ENCODE measurements at places on chromosomes 3 and 15.
A peak's percentile ranks its signal among the peaks of the same experiment; 100 is the strongest.

GRCh38 chr3:45599984-45600650 is 5.6 kb downstream of the LIMD1 start:
- no peak for DNase-seq

- no peak for DNase-seq
These were observed 156.6 kb upstream of the NUDT16 start for GRCh38 chr3:131224886-131225550.

GRCh38 chr15:99735868-99736267 is 2.6 kb upstream of the LYSMD4 start:
- no peak for DNase-seq

- peak; percentile 94 for DNase-seq
These were observed at the start of gene SNX1 for GRCh38 chr15:64095795-64096667. TSS of gene SNX1 (plus strand) at chr15:64095982. CDS start at chr15:64096014, 32 bp downstream.

- DNase-seq = no peak
These were observed 322.6 kb upstream of the TLE3 start for GRCh38 chr15:70420086-70420947.

DNA sequence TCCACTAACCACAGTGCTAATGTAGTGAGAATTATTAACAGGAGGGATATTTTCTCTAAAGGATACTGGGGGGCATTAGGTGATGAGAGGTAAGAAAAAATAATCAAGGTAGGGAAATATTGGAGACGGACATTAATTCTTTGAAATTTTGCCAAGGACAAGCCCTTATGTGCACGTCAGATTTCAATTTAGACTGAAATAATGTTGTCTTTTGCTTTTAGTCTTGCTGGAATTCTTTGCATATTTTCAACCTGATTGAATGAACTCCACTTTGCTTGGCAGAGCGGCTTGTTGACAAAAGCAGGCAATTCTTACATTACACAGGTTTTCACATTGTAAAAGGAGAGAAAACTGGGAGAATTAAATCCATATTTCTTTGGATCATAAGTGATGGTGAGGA is 25.0 kb upstream of the C3orf52 start:
- no peak for DNase-seq

- DNase-seq = no peak
These were observed 12.9 kb downstream of the MON1A start for GRCh38 chr3:49916686-49917085.

- no peak for DNase-seq
These were observed 541.3 kb upstream of the KCNMB2 start for GRCh38 chr3:177994976-177995375.

DNA sequence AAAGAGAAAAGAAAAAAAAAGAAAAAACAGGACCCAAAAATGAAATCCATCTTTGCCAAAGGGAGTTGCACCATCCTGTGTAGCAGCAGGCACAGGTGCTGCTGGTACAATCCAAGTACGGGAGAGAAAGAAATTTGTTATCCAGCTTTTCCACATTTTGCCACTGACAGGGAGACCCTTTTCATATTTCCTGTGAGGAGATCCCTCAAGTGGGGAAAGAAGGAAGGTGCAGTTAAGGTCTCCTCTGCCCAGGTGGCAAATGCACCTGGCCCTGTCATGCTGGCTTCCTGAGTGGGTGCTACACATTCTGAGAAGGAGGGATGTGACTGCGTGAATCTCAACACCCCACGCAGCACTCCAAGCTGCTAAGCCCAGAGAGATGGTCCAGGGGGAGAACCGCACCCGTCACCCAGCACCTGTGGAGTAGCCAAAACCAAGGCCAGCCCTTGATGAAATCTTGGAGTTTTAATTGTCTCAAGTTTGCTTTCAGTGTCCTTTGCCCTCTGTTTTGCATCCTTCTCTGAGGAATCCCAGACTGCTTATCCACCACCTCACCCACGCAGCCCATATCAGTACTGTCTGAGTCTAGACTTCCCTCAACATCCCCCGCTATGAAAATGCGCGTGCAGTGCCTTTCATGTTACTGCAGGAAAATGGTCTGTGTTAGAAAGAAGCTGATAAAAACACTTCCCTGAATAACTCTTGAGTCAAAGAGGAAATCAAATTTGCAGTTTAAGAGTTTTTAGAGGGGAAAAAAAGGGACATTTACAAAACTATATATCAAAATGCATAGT is 141.9 kb upstream of the THBS1 start:
- no peak for DNase-seq

- no peak for DNase-seq
These were observed 33.3 kb downstream of the BTLA start for GRCh38 chr3:112466020-112466419.

DNA sequence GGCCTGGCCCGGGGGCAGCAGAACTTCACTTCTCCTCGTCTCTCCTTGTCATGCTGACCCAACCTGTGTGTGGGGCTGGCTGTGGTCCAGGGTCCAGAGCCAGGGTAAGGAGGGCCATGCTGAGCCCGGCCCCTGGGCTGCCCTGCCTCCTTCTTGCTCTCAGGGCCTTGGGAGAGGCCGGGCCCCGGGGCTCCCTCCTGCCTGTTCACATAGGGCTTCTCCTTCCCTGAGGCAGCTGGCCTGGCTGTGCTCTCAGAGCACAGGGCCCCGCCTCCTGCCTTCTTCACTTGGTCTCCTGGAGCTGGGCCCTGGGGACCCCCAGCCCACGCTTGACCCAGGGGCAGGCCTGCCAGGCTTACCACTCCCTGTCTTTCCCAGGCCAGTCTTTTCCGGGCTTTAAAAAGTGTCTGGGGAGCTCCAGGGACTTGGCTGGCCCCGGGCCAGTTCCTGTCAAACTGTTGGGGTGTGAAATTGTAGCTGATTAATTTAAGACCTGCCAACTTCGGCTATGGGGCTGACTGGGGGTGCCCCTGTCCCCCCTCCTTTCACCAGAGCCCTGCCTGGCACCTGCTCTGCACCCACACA is 11.8 kb downstream of the PLXNA1 start:
- no peak for DNase-seq

DNA sequence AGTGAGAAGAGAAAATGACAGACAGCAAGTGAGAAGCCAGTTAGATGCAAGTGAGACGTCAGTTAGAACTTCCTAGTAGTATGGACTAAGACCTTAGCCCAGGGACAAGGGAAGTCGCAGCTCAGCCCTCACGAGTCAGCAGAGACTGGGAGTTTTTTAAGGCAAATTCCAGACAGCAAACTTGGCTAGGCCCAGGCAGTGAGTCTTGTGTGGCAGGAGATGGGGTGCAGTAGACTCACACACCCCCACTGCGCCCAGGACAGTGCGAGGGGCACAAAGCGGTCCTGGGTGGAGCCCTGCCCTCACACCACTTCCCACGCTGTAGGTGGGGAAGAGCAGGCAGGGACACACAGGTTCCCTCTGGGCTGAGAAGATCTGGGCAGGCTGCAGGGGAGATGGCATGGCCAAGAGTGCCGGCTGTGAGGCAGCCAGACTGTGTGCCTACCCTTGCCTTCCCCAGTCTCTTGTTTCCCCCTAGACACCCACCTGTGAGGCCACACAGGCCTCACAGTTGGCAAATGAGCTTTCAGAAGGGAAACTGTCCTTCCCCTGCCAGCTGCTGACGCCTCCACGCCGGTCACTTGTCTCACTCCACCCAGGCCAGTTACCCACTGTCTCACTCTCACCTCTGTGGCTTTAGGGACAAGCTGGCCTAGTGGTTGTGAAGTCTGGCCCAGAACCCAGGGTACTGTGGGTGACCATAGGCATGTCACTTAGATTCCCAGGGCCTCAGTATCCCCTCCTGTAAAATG is 13.7 kb upstream of the PRKCD start:
- DNase-seq = no peak

DNA sequence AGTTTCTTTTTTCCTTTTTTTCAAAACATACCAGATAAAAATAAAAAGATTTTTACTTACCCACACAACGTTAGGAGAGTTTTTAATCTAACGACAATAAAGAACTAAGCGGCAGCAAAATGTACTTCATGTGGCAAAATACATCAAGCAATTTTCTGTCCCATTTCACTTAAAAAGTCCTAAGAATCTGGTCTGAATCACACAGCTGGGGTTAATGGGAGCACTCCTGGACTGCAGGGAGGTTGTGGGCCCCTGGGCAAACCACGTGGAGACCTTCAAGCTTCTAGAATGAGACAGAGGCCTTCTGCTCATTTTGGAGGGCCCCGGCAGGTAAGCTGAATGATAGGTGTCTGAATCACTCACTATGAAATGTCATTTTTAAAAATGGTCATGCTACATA is 193.8 kb downstream of the RORA start:
- no peak for DNase-seq

DNA sequence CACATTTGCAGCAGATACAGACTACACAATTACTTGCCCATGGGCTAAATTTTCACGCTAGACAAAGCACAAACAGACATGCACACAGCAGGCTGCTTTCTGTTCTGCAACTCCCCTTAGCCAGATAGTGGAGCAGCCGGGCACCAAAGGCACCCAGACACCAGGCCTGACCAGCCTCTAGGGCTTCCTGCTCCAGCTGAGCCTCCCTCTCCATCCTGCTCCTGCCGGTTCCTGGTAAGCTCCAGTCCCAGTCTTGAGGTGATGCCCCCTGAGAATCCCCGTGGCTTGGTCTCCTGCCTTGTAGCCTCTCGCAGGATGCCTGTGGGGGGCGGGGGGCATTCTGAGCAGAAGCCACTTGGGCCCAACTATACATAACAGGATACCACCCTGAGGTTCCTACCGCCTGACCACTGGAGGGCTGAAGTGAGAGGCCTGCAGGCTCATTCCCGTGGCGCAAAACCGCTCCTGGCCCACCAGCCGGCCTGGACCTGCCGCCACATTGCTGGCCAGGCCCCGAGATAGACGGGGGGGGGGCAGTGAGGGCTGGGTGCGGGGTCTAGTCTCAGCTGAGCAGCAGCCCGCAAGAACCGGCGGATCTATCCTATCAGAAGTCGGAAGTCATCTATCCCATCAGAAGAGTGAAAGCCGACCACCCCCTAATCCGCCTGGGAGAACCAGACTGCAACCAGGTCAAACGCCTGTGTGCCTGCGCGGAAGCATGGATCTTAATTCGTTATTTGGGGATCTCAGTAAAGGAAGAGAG is 3.9 kb downstream of the FOXL2 start:
- DNase-seq = no peak

DNA sequence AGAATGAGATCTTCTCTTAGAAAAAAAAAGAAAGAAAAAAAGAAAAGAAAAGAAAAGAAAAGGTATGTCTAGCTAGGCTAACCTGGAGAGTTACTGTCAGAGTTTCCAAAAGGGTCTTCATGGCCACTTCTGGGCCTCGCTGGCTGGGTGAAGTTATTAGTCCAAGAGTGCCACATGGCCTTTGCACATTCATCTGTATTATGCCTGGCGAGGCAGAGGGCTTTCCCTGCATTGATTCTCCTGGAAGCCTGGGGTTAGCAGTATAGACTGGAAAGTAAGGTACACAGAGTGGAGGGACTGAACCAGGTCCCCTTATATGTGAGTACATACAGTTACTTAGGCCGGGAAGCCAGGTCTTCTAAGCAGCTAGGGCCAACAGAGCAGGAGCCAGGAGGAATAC is 54.8 kb upstream of the CGNL1 start:
- no peak for DNase-seq

DNA sequence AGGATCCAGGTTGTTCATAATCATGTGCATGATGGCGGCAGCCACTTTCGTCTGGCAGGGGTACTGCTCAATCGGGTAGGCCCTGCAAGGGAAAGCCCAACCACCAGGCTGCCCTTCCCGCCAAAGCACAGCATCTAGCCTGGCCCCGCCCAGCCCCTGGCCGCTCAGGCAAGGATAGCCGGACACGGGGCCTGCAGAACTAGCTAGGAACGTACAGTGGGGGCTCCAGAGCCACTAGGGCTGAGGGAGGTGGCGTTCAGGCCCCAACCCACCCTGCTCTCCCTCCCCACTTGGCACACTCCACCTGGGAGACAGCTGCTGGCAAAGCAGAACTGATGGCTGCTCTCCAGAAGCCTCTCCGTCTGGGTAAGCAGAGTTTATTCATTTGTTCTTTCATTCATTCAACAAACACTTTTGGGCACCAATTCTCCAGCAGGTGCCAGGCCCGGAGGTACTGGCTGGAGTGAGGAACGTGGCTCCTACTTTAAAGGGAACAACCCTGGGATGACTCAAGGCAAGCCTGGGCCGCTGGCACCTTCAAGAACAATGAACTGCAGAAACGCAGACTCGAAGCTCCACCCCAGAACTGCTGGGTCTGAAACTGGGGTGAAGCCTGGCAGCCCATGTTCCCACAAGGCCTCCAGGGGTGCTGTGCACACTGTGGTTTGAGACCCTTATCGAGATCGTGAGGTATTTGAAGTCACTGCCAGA is 7.8 kb downstream of the UROC1 start:
- no peak for DNase-seq

DNA sequence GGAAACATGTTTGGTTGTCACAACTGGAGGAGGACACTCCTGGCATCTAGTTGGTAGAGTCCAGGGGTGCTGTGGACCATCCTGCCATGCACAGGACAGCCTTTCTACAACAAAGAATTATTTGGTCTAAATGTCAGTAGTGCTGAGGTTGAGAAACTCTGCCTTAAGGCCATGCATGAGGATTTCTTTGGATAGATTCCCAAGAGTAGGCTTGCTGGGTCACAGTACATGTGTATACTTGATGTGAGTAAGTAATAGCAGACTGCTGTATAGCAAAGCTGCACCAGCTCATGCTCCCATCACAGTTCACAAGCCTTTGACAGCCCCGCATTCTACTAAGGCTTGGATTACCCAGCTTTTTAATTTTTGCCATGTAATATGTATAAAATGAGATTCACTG is 151.3 kb downstream of the MFSD1 start:
- no peak for DNase-seq

- peak; percentile 24 for DNase-seq
These were observed 3.1 kb downstream of the MYRIP start for GRCh38 chr3:39812537-39812936.

Data from NCI-H2081 (cell line).